ENCODE measurements at places on chromosomes 5 and 9. TPM values are rescaled to one million over a fixed set of nuclear protein-coding genes. Genes with fewer than 3 reads are reported as not detected.

The UGT3A1 gene
- not detected for total RNA-seq

The SLC27A6 gene
- 1.8 TPM for total RNA-seq

The N4BP3 gene
- total RNA-seq, result 16.5 TPM

The SPAAR gene
- 0.16 TPM for total RNA-seq

The PBX3 gene
- 13.8 TPM for total RNA-seq

DNA sequence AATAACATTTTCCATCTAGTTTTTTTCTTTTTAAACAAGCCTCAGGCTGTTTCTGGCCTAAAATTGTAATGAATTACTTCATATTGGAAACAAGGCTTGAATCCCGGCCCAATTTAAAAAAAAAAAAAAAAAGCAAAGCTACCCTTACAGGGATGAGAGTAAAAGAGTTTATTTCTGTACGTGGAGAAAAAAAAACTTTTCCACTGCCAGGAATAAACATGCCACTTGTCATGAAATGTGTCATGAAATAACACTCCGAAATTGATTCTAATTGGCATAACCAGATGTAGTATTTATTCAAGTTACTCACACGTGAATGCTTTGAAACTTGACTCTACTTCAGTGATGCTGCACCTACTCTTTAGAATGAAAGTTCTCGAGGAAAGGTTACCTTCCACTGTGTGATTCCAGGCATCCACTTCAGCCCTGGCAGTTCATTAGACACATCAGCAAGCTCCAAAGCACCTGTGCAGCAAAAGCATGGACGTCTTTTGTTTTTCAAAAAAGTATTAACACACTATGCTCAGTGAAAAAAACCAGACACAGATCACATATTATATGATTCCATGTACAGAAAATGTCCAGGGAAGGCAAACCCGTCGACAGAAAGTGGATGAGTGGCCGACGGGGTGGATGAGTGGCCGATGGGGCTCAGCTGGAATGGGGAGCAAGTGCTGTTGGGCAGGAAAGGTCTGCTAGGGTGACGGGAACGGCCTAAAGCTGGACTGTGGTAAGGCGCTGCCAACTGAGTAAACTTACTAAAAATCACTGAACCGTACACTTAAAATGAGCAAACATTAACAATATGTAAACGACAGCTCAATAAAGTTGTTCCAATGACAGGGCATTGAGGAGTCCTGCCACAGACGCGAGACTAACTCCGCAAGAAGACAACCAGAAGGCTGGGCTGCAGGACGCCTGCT, 21.2 kb downstream of the NSUN2 start:
- ATAC-seq, result no peak

GRCh38 chr5:119752921-119753886, 123.8 kb downstream of the FAM170A start:
- peak; percentile 97 for ATAC-seq

DNA sequence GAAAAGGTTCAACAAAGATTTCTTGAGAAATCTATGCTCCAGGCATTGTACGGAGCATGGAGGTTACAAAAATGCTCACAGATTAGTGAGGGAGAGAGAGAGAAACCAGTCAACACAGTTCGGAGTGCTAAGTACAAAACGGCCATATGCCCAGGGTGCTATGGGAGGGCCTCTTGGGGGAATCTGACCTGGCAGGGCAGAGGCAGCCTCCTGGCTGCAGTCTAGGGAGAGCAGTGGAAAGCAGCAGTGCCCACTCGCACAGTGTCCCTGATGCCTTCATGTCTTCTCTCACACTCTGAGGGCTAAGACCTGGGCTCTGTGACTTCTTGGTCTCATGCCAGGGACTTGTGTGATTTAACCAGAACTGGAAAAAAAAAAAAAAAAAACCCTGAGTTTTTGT, 29.8 kb upstream of the SMC5 start:
- no peak for ATAC-seq

- no peak for ATAC-seq
Measured at GRCh38 chr5:2897276-2897961, 145.9 kb upstream of the IRX2 start.

GRCh38 chr5:38369692-38370091, 111.3 kb downstream of the EGFLAM start:
- no peak for ATAC-seq

DNA sequence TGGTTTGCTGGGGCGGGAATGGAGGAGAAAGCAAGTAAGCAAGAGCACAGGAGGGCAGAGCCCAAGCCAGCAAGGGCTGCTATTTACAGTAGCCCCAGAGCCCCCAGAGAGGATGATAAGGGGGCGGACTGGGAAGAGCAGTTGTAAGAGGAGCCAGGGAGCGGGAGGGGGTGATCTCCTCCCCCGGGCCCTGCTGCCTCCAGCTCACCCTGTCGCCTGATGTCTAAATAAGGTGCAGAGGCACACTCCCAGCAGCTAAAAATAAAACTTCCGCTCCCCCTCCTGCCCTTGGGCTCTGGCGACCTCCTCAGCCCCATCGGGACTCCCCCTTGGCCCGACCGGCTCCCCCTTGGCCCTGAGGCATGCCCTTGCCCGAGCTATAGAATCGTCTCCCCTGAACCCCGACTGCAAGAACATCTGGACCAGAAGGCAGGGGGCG, 14.4 kb upstream of the CCDC69 start:
- peak; percentile 29 for ATAC-seq

Data from esophagus mucosa (tissue), 1 donor.